ENCODE measurements at places on chromosomes 16 and 17.

- DNase-seq: no peak
Observed at GRCh38 chr16:19245326-19245925, 40.1 kb upstream of the CLEC19A start.

DNA sequence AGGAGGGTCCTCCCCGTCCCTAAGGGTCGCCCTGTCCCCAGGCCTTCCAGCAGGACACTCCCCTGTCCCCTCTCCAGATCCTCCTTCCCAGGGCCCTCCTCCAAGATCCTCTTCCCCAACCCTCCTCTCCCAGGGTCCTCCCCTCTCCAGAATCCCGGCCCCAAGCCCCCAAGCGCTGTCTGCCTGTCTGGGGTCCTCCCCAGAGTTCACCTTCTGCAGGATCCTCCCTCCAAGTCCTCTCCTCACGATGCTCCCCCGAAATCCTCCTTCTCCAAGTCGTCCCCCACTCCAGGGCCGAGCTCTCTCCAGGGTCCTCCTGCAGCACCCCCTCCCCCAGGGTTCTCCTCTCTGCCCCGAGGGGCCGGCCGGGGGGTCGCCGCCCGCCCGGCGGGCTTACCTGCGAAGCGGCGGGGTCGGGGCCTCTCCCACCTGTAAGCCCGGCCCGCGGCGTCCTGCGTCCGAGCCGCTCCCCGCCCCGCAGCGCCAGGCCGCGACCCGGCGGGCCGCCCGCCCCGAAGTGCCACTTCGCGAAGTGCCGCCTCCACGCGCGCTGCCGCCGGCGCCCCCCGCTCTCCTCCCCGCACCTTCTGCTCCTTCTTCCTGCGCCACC is 678 bp upstream of the BAIAP2 start:
- DNase-seq: no peak

DNA sequence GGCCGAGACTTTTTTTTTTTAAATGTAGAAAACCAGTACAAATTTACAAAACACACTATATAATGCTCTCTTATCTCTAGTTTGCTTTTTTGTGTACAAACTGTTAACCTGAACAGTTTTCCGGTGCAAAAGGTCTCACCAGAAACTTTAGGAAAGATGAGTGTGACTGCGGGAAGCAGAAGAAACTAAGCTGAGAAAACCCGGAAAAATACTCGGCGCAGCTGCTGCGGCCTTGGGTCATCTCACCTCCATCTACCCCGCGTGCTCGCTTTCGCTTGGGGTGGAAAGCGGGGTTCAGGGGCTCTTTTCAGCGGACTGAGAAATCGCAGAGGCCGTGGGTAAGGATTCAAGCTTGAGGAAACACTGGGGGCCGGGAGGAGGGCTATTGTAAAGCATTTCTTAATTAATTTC is 1.8 kb downstream of the SALL1 start:
- DNase-seq: no peak

DNA sequence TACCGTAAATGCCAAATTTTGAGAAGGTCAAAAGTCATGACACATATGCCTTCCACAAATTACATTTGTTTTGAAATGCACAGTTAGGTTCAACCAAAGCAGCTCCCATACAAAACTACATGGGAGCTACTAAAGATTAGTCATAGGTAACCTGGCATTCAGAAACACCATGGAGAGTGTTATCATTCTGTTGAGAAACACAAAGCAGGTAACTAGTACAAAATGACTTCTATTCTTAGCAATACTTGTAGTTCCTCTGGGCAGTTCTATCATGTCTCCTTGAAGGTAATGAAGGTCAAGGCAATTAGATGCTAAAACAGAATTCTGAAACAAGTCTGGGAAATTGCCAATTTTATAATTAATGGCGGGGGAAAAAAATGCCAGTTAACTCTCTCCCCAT is 39.4 kb downstream of the KCNJ16 start:
- no peak for DNase-seq

- peak; percentile 62 for DNase-seq
Observed at GRCh38 chr16:23060458-23061320, 88.6 kb downstream of the USP31 start.

GRCh38 chr17:56785405-56785804 is 48.3 kb downstream of the C17orf67 start:
- DNase-seq: no peak

GRCh38 chr16:89078172-89078571 is 15.5 kb upstream of the ACSF3 start:
- DNase-seq: no peak

- DNase-seq: no peak
Observed at GRCh38 chr17:8326511-8327302, 12.9 kb upstream of the ODF4 start.

- DNase-seq: no peak
Observed at GRCh38 chr16:31439519-31439918, 3.1 kb downstream of the ZNF843 start.

- DNase-seq: peak; percentile 87
Observed at GRCh38 chr16:57535680-57536305, 578 bp downstream of the CCDC102A start.

DNA sequence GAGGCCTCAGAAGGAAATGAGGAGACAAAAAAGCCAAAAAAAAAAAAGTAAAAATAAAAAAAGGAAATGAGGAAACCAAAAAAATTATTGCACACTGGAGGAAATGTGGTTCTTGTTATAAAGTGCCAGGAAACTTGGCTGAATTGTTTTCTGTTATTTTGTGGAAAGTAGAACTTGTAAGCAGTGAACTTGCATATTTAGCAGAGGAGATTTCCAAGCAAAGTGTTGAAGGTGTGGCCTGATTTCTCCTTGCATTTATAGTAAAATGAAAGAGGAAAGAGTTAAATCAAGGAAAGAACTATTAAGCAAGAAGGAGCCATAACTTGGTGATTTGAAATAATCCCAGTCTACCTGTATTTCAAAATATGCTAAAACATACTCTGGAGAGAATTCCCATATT is 34.1 kb upstream of the CPPED1 start:
- no peak for DNase-seq

GRCh38 chr16:77744141-77744540 is 21.8 kb downstream of the NUDT7 start:
- no peak for DNase-seq

DNA sequence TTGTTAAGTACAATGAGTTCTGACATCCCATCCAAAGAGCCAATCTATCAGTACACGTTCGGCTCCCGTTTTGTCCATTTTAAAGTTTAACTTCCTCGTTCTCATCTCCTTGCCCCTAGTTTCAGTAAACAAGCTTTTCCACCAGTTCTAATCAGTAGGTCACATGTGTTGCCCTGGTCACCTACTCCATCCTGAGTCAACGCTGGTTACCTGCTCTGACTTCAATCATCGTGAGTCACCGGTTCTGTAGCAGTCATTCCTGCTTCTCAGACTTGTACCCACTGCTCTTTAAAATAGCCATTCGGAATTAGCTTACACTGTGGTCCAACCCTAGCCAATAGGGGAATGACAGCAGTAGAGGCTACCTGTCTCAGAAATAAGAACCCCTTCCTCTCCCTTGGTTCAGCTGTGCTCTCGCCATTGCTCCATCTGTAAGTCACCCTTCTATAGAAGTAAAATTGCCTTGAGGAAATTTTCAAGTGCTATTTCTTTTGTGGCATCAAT is 191.0 kb downstream of the CPPED1 start:
- DNase-seq: peak; percentile 50

DNA sequence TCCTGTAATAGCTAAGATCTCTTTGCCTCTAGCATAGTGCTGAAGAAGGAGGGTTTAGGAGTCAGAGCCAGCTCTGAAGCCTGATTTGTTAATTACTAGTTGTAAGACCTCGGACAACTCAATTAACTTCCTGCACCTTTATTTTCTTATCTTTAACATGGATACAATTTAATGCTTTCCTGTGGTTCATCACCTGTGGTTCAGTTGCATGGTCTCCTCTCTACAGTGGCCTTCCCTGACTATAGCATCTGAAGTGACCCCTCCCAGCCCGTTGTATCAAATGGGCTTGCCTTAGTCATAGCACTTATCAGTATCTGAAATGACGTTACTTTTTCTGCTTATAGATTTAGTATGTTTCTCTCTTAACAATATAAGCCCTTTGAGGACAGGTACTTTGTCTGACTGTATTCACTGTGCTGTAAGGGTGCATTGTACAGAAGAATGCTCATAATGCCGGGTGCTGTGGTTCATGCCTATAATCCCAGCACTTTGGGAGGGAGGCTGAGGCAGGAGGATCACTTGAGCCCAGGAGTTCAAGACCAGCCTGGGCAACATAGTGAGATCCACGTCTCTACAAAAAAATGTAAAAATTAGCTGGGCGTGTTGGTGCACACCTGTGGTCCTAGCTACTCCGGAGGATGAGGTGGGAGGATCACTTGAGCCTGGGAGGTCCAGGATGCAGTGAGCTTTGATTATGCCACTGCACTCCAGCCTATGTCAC is 2.6 kb upstream of the NDE1 start:
- DNase-seq: no peak

DNA sequence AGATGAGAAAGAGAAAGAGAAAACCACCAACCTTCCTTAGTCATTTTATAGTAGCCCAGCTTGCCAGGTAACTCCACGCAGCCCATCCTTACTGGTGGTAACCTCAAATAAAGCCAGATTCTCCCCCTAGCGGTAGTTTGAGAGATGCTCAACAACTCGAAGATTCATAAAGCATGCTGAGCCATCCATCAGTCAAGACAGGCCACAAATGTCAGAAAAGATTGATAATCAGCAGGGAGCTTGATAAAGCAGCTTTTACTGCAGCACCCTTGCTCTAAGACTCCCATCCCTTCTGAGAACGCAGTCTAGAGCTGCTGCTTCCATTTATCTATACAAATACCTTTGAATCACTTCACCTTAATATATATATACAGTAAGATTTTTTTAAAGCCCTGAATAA is 451.5 kb upstream of the HSBP1 start:
- DNase-seq: peak; percentile 58

DNA sequence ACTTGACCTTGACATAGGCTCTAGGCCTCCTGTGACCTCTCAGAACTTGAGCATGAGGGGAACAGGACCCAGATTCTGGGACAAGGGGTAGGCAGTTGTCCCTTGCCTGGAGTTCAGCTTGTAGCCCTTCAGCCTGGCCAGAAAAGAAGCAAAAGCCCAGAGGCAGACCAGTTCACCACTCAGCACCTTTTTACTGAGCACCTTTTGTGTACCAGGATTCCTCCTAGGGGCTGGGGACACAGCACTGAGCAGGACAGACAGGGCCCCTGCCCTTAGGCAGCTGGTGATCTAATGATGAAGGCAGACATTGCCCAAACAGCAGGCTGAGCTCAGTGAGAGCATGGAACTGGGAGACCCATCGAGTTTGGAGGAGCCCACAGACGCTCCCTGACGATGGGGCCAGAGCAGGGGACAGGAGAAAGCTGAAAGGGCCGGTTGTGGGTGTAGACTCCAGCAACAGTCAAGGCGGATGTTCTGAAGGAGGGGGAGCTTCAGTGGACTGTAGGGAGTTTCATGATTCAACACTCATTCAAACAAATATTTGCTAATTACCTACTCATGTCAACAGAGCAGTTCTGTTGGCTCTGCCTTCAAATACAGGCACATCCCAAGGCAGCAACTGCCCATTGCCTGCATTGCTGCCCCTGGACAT is 32.0 kb downstream of the SBK1 start:
- DNase-seq: no peak

- no peak for DNase-seq
Observed at GRCh38 chr16:871562-872345, 71.2 kb upstream of the GNG13 start.

GRCh38 chr16:86899151-86899550 is 320.8 kb downstream of the FOXL1 start:
- no peak for DNase-seq

GRCh38 chr16:25018972-25019617 is 3.9 kb upstream of the ARHGAP17 start:
- DNase-seq: no peak

- no peak for DNase-seq
Observed at GRCh38 chr16:49854796-49855203, 1.1 kb downstream of the ZNF423 start.

- DNase-seq: no peak
Observed at GRCh38 chr17:74746376-74746775, 2.1 kb upstream of the NHERF1 start.

DNA sequence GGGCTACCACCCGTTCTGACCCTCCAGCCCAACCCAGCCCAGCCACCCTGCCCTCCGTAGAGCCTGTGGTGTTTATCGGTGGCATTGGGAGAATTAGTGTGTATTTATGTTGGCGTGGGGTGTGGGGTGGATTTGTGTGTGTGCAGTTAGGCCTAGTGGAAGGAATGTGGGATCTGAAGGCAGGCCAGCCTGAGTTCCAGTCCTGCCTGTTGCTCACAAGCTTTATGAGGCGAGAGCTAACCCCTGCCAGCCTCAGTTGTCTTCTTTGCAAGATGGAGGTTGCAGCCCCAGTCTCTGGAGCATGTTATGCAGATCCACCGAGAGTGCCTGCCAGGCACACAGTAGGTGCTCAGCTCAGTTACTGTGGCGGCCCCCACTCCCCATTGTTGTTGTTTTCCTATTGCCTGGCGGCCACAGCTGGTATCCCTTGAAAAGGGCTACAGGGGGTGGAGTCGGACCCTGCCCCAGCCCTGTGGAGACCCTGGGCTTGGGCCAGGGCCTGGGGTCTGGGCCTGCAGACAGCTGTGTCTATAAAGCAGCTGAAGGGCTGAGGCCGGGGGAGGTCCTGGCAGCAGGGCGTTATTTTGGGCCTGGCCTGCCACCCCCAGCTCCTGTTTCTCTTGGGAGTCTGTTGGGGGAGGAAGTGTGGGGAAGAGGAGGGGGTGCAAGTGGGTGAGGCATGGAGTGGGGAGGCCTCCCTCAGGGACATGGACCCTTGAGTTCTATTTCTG is 5.1 kb downstream of the ERBB2 start:
- peak; percentile 5 for DNase-seq

DNA sequence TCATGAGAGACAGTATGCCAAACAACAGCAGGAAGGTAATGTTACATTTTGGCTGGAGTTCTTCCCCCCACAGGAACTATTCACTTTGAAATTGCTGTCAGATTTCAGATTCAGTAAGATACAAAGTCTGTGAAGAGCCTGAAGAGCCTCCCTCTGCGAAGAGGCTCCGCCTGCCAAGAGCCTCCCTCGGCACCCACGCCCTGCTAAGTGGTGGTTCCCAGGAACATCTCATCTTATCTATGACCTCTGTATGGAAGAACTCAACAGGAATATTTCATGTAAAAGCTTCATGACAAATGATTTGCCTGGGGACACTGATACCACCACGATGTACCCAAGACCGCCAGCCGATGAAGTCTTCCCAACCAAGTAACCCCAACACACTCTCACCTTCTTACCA is 3.2 kb downstream of the ZC3H7A start:
- DNase-seq: peak; percentile 1

DNA sequence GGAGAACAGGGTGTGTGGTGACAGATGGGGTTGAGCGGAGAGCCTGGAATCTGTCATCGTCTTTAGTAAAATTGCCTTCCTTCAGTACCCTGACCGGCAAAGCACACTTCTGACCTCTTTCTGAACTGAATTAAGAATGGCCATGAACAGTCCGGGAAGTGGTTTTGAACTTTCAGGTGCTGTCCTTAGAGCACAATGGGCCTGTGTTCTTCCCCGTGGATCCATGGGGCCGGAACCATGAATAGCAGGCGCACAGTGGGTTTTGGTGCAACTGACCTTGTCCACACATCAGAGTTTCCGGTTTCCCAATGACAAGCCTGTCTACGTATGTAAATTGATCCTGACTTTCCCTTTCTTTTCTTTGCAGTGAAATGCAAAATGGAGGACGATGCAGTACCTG is 28.5 kb downstream of the GPRC5B start:
- no peak for DNase-seq

GRCh38 chr17:67198131-67198530 is 46.9 kb downstream of the HELZ start:
- no peak for DNase-seq

GRCh38 chr17:40915721-40916256 is 21.7 kb downstream of the KRT23 start:
- peak; percentile 92 for DNase-seq

- no peak for DNase-seq
Observed at GRCh38 chr16:51290442-51291285, 139.6 kb upstream of the SALL1 start.

Data from kidney glomerular epithelial cell (primary cell).